ENCODE measurements at places on chromosomes 13 and 19. TPM values are rescaled to one million over a fixed set of nuclear protein-coding genes. Genes with fewer than 3 reads are reported as not detected.

APOC1 gene
- 558 TPM for total RNA-seq

GRCh38 chr13:72427757-72428528 is 299.5 kb downstream of the MZT1 start:
- no peak overlapping the region for H3K27ac ChIP-seq
- DNase-seq: no peak
- no peak overlapping the region for H3K4me3 ChIP-seq
- H3K4me1 ChIP-seq: no peaks in the 10 kb centered on the region
- H3K27me3 ChIP-seq: no peaks in the 10 kb centered on the region

AMH gene
- 6.1 TPM for total RNA-seq

- no peaks in the 10 kb centered on the region for H3K4me1 ChIP-seq
- no peak overlapping the region for H3K27ac ChIP-seq
- H3K27me3 ChIP-seq: no peaks in the 10 kb centered on the region
- no peak overlapping the region for H3K4me3 ChIP-seq
- no peaks in the 10 kb centered on the region for H3K36me3 ChIP-seq
These were observed 89.0 kb downstream of the CDK8 start for GRCh38 chr13:26342898-26343297.

- no peak for DNase-seq
- no peak overlapping the region for H3K27ac ChIP-seq
- H3K4me3 ChIP-seq: no peak overlapping the region
- H3K4me1 ChIP-seq: no peaks in the 10 kb centered on the region
- no peaks in the 10 kb centered on the region for H3K36me3 ChIP-seq
These were observed 5.9 kb upstream of the ZNF551 start for GRCh38 chr19:57675881-57676280.
